ENCODE measurements at places on chromosomes 11 and 22. TPM values are rescaled to one million over a fixed set of nuclear protein-coding genes. Genes with fewer than 3 reads are reported as not detected.

- no peak for DNase-seq
Observed at GRCh38 chr11:113971506-113972195, 3.3 kb upstream of the HTR3A start.

DNA sequence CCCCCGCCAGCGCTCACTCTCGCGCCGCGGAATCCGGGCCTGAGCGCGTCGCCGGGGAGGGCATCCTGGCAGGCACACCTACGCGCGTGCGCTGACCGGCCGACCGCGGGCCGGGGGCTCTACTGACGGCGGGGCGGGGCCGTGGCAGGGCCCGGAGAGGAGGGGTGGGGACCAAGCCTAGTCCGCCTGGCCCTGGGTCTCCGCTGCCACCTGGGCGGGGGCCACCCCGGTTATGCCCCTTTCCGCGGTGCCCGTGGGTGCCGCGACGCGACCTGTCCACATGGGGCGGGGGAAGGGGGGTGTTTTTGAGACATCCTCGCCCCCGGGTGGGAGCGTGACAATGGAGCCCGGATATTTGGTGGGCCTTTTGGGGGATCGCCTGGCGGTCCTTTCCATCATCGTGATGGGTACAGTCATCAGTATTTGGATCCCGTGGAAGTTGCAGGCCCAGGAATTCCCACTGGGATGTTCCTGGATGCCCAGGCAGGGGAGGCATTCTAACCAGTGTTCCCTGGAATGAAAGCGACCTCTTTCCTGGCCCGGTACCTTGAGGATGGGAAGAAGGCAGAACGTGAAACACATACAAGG is 2.2 kb downstream of the NCAM1 start:
- DNase-seq = no peak

The OR51B4 gene
- polyA plus RNA-seq = not detected

GRCh38 chr11:125025968-125026367 is 37.1 kb upstream of the SLC37A2 start:
- DNase-seq = no peak

- no peak for DNase-seq
Observed at GRCh38 chr11:28476049-28476448, 367.9 kb downstream of the METTL15 start.

The C11orf87 gene
- polyA plus RNA-seq = not detected

DNA sequence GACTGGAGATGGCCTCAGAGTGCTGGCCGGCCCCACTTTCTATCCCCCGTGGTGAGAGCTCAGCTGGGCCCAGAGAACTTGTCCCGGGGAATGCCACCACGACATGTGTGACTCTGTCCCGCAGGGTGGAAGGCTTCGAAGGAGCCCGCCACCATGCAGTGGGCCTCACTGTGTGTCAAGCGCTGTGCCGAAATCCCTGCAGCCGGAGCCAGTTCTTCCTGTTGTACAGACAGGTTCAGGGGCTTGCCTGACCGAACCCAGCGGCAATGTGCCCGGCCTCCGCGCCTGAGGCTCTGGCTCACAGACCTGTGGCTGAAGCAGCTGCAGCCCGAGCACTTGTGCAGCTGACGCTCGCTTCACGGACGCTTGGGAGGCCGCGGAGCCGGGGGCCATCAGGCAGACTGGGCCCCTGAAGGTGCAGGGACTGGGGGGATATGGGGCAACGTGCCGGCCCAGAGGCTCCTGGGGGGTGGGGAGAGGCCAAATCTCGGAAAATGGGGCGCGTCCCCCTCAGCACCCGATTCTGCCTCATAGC is 650 bp downstream of the PPM1F start:
- peak; percentile 55 for DNase-seq

The PATE2 gene
- not detected for polyA plus RNA-seq

The CCDC87 gene
- polyA plus RNA-seq = 0.13 TPM
